ENCODE measurements at places on chromosomes 5 and 9.

DNA sequence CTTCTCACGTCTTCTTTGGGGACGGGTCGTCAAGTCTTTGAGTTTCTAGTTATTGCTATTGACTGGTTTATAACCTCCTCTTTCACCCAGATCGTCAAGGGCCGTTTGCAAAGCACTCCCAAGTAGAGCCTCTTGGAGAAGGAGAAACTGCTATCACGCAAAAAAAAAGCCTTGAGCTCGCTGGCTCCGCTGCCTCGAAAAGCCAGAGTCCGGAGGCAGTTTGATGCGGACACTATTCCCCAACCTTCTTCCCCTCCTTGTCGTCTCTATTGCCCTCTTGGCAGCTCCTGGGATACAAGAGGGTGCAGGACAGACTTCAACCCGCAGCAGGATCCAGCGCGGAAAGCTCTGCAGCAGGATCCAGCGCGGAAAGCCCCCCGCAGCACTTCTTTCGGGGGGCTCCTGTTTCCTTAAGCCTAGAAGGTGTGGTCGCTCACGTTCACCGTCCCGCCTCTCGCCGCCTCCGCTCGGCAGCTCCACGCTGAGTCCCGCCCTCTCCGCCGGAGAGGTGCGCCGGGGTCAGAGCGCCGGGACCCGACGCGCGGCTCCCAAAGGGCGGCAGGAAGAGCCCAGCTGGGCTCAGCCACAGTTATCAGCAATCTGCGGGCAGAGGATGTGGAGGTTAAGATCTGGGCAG is at the start of gene PCDHAC1:
Gene PCDHAC1, plus strand, starts transcription at position 494 of the 637 bp plus-strand sequence. CDS start 594 bp downstream, outside the sequence.
- no peak for DNase-seq

DNA sequence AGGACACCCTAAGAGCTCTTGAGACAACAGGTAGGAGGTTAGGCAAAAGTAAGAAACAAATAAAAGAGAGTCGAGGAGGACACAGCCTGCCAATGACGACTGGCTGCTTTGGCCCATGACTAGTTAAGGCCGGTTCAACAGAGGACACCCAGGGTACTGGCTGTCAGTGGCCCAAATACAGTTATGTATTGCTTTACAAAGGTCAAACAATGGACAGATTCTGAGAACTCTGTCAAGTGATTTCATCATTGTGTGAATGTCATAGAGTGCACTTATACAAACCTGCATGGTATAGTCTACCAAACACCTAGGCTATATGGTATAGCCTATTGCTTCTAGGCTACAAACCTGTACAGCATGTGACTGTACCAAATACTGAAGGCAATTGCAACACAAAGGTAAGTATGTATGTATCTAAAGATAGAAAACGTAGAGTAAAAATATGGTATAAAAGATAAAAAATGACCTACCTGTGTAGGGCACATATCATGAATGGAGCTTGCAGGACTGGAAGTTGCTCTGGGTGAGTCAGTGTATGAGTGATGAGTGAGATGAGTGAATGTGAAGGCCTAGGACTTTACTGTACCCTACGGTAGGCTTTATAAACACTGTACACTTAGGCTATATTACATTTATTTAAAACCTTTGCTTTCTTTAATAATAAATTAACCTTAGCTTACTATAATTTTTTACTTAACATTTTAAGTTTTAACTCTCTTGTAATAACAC is 6.5 kb upstream of the FAM81B start:
- no peak for DNase-seq

DNA sequence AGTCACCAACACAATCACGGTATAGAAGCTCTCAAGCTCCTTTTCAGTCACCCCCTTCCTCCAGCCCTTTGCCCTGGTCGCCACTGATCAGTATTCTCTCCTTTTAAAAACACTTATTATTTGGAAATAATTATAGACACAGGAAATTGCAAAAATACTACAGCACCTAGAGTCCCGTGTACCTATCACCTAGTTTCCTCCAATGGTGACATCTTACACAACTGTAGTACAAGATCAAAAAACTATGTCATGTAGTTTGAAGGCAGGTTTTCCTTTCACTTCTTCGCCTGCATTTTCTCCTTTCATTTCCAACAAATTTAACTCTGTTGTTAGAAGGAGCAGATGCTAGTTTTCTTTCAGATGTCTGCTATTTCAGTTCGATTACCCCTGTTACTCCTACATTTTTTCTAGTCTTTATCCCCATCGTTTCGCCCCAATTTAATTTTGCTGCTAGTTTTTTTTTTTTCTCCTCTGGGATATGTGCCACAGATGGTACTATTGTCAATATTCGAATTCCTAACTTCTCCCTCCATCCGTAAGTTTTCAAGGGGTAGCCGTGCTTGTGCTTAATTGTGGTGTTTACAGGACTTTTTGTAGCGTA is 612 bp upstream of the ATG10 start:
- no peak for DNase-seq

- no peak for DNase-seq
Observed at GRCh38 chr5:100788417-100788816, 114.7 kb downstream of the ST8SIA4 start.

GRCh38 chr9:88076286-88077070 is 61.8 kb downstream of the SPATA31C2 start:
- no peak for DNase-seq

GRCh38 chr9:72998363-72998762 is 45.5 kb upstream of the ALDH1A1 start:
- no peak for DNase-seq

DNA sequence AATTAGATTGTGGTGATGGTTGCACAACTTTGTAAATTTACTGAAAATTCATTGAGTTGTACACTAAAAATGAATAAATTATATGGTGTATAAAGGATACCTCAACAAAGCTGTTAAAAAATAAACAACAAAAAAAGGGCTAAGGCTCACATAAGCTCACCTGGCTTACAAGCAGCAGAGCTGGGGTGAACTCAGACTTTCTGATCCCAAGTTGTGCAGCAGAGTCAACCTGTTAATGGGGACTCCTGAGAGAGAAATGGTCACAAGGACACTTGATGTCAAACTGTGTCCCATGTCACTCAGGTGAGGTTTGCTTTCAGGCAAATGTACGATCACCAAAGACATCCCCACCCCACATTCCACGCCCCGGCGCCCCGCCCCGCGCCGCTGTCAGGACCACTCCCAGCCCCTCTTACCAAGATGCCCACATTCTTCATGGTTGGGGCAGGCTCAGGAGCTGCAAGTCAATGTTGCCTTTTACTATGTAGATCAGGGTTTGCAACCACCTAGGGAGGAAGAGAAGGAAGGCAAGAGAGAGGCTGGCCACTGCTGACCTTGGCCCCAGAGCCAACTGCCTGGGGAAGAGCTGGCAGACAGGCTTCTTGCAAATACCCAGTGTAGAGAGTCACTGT is 22.4 kb upstream of the SLC36A1 start:
- no peak for DNase-seq

DNA sequence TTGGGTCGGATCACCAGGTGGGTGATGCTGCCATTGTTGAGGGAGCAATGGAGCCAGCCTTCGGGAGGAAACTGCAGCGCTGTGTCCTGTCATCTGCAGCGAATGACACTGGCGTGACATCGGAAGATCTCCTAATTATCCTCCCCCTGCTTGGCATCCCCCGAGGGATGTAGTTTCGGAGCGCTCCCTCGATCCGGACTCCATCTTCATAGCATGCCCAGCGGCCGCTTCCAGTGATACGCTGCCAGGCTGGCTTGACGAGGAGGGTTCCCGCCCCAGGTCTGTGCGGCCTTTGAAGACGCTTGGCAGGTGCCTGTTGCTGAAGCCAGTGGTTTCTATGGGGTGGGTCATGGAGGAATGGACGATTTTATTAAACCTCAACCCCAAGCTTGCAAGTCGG is 194.9 kb downstream of the MAN2A1 start:
- DNase-seq, result no peak

- no peak for DNase-seq
Observed at GRCh38 chr9:123368023-123368422, 12.0 kb downstream of the CRB2 start.

DNA sequence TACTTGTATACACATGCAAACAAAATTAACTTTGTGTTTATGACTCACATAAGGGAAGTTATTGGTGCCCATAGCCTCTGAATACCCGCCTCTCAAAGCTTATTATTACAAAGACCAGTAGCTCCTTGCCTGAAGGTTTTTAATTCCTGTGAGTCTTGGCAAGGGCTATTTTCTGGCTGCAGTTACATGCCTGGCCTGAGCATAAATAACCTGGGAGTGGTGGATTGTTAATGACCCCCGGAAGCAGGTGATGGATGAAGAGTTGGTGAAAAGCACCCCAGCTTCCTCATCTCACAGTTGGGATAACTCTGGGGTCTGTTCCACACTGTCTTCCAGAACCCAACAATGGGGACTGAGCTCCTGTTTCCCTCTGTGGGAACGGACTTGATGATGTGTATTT is 594.5 kb downstream of the PDE4D start:
- no peak for DNase-seq

- DNase-seq, result no peak
Observed at GRCh38 chr5:42606464-42606869, 150.2 kb upstream of the CCDC152 start.

- no peak for DNase-seq
Observed at GRCh38 chr5:122775550-122776542, 966 bp downstream of the SNX2 start.

DNA sequence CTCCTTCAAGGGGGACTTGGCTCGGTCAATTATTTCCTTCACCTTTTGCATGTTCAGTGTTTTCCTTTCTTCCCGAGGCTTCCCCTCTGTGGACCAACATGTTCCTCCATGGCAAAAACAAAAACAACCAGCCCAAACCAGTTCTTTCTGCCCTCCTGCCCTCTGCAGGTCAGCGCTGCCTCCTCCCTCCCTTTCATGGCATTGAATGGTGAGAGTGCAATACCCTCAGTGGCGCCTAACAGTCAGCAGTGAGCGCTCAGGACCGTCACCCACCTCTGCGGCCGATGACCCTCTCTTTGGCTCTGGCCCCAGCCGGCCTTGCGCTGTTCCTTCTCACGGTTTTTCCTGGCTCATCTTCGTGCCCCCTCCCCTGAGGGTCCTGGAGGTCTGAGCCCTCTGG is 34.4 kb upstream of the GNE start:
- no peak for DNase-seq

- DNase-seq, result no peak
Observed at GRCh38 chr5:98638701-98639100, 134.8 kb upstream of the RGMB start.

DNA sequence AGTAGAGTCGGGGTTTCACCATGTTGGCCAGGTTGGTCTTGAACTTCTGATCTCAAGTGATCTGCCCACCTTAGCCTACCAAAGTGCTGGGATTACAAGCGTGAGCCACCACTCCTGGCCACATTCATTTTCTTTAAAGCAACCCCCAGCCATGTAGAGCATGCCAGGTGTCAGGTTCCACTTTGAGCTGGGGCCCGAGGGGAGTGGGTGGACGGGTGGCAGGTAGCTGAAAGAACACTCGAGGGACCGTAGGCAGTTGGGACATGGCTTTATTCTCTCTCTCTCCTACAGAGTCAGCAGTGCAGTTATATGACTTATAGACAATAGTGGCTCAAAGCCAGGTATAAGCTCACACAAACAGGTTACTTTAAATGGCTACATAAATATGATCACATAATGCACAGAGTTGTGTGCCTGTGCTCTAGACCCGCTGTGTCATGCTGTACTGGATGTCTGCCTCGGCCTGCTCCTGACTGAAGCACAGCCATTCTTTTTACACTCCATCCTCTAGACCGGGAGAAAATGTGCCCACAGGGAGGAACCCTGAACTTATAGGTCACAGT is 60.5 kb upstream of the FAM120A start:
- no peak for DNase-seq

GRCh38 chr9:89619019-89619418 is 14.2 kb downstream of the GADD45G start:
- DNase-seq, result no peak

DNA sequence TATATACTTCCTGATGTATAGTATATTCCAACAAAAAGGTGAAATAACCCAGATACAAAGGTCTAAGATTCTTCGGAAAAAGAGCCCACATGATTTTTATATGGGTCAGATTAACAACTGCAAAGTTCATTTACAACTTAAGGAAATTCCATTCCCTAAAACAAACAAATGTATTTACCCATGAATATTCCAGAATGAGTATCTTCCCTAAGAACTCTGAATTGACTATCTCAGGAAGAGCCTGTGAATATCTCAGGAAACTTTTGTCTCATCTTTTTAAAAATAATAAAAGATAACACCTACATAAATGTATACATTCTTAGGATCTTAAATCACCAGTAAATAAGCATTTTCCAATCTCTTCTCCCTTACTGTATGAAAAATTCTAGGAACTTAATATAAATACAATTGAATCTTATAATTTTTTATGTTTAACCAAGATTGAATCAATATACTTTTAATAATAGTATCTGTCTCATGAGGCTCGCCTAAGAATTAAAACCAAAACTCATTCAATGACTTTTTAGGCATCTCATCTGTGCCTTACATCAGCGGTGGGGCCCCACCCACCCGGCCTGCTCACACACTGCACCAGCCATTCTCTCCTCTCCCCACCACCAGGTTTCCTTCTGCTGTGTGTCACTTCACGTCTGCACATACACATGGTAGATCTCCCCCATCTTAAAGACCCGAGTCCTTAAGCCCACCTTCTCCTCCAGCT is 78.1 kb downstream of the RAPGEF1 start:
- DNase-seq, result peak; percentile 47

DNA sequence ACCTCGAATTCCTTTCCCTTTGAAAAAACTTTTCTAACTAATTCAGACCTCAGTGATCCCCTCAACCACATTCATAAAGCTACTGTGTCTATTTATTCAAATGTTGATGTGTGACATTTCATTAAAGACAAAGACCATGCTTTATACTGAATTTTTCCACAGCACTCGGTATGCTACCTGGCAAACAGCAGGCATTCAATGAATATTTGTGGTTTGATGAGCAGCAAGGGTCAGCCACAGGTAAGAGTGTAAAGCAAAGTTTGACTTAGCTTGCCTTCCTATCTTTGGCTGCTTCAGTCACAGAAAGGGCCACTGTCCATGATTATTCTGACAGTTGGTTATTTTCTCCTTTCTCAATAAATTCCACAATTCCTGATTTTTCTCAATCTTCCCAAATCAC is 5.1 kb upstream of the CDC42SE2 start:
- no peak for DNase-seq

GRCh38 chr5:42721484-42721883 is 35.1 kb upstream of the CCDC152 start:
- no peak for DNase-seq
